GM12892 (cell line): ENCODE measurements at places on chromosomes 16 and 17.
A peak's percentile ranks its signal among the peaks of the same experiment; 100 is the strongest.

DNA sequence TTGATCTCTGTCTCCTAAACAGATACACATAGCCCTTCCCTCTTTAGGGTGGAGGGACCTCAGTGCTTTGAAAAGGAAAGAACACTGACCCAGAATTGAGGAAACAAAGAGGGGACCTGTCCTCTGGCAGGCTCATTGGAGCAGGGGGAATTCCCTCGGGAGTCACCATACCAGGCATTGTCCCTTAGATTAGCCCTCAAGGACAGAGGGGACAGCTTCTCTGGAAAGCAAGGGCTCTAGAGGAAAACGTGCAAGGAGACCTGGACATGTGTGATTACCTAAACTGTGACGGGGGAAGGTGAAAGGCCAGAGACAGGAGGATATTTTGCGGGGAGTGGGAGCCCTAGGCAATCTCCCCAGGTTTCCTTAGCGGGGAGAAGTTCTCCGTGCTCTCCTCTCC, 7.6 kb upstream of the FZD2 start:
- no peak for DNase-seq

- DNase-seq, result no peak
These were observed 42.7 kb downstream of the ATF7IP2 start for GRCh38 chr16:10428433-10429168.

GRCh38 chr16:27351989-27352388, 38.2 kb downstream of the IL4R start:
- DNase-seq, result no peak

GRCh38 chr17:57971572-57971971, 16.4 kb upstream of the CUEDC1 start:
- DNase-seq, result no peak

- DNase-seq, result no peak
These were observed 25.3 kb downstream of the USP43 start for GRCh38 chr17:9670596-9670995.

DNA sequence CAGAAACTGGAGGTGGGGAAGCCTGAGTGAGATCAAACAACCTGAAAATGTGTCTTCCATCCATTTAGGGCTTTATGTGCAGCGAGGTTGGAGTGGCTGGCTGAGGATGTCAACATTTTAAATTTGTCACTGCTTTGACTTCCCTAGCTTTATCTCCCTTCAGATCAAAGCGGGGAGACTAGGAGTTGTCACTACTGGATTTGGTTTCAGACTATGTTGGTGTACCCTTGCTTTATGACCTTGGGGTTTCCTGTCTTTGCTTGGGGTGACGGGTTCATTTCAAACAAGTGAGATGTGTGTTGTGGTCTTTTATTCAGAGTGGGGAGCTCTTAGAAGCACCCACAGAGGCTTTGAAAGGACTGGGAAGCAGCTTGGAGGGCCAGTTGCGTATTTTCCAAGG, 25.6 kb downstream of the MSI2 start:
- DNase-seq, result no peak

DNA sequence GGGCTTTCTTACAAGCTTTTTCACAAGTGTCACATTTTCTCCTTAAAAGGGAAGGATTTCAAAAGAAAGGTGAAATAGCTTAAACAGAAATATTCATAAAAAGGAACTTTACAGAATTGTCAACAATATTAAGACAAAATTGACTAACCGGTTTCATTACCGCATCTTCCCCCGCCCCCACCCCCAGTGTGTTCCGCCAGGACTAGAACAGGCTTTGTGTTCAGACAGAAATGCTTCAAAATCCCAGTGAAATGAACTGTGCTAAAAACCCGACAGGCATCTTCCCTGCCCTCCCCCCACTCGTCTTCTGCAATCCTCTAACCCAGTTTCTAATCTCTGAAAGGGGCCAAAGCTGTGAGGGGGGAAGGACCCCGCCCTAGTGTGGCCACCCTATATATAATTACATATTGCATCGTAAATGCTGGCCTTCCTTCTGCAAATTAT, 990 bp upstream of the ROGDI start:
- DNase-seq, result no peak

DNA sequence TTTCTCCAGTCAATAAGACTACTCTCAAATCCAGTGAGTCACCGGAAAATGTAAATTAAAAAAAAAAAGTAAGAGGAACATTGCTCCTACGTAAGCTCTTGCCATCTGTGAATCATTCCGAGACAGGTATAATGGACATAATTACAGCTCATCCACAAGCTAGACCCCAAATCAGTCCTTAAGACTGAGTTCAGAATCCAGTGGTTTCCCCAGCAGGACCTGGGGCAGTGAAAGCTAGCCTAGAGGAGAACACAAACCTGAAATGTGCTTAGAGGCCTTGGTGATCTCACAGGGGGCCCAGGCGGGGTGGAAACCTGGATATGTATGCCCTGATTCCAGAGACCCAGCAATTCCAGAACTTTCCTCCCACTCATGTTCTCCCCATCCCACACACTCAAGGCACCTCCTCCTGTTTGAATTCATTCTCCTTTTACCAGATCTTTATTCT, 132.0 kb downstream of the COPRS start:
- DNase-seq, result no peak

DNA sequence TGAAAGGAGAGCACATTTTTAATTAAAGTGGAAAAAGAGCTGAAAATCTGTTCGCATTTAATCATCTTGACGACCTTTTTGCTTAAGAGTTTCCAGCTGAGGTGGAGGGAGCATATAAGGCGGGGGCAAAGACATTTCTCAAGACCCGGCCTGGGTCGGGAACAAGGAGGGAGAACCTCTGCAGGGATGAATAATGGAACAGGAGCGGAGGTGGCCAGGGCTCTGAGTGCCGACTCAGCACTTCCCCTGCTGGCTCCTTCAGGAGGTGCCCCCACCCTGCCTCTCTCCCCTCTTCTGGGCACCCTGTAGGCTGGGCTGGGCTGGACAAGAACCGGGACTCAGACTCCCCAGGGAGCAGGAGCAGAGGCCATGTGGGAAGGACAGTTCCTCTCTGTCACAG, 7.9 kb upstream of the NGFR start:
- no peak for DNase-seq

- DNase-seq, result no peak
These were observed 189.4 kb downstream of the RAB11FIP4 start for GRCh38 chr17:31580706-31581490.

GRCh38 chr17:4945944-4946280, 2.4 kb downstream of the PFN1 start:
- DNase-seq, result no peak

GRCh38 chr16:11084484-11084875, 140.1 kb downstream of the CLEC16A start:
- no peak for DNase-seq

- no peak for DNase-seq
These were observed 291.1 kb downstream of the FOXL1 start for GRCh38 chr16:86869288-86870022.

DNA sequence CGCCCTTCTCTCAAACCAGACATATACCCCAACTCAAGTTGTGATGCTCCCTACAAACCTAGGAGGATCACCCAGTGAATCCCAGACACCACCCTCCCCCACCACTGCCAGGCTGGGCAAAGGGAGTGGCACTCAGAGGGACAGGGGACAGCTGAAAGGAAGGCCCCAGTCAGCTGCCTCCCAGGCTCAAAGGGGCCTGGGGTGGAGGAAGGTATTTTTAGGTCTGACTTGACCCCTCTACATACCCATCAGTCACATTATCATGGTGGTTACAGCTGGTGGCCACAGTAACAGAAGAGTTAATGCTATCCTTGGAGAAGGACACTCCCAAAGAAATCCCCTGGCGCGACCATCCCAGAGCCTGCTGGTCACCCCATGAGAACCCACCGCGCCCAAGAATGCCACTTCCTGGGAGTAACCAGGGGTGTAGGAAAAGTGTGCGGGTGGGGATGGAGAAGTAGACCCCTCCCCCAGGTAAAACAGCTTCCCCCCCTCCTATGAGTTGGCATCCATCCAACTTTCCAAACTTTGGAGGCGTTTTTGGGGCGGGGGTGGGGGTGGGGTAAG, 1.1 kb downstream of the CACNB1 start:
- no peak for DNase-seq

- DNase-seq, result no peak
These were observed 32.7 kb downstream of the ZNF207 start for GRCh38 chr17:32382526-32383223.

DNA sequence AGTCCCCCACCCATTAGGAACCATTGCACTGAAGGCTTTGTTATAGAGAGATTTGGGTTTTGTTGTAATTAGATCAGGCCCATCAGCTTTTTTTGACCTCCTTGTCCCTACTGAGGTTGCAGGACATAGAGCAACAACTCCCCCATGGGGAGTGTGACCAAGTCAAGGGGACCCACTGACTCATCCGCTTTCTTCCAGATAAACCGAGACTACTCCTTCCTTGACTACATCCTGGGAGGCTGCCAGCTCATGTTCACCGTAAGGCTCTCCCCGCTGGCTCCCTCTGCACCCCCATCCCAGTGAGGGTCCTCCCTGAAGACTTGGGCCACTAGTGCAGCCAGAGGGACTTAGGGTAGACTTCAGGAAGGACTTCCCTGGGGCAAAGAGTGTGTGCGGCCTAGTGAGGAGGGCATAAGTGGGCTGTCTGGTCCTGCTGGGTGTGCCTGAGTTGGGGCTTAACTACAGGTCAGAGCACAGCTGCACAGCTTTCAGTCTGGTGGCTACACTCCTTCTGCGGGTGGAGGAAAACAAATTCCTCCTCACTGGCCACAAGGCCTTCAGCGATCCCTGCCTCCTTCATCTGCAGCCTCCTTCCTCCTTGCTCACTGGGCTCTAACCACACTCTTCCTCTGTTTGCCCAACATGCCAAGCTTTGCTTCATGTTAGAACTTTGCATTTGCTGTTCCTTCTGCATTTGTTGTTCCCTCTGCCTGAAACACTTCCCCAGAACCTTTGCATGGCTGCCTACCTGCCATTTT, 31.0 kb downstream of the CPNE2 start:
- DNase-seq, result no peak

DNA sequence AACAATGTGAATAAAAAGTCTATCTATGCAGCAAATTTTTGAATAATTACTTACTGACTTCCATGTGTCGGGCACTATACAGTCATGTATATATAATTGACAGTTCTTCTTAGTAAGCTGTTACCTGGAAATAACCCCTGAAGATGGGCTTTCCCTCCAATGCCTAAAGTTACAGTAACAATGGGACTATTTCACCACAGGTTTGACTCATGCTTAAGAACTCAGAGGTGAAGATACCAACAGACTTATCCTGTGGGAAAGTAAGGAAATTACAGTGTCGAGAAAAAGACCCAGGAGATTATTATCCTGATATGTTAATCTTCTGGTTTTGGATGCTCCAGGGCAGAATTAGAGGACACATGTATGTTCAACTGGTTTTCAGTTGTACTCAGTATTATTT, 601.5 kb upstream of the SOX9 start:
- DNase-seq, result no peak

GRCh38 chr16:5036228-5037156, 2.8 kb upstream of the NAGPA start:
- no peak for DNase-seq

DNA sequence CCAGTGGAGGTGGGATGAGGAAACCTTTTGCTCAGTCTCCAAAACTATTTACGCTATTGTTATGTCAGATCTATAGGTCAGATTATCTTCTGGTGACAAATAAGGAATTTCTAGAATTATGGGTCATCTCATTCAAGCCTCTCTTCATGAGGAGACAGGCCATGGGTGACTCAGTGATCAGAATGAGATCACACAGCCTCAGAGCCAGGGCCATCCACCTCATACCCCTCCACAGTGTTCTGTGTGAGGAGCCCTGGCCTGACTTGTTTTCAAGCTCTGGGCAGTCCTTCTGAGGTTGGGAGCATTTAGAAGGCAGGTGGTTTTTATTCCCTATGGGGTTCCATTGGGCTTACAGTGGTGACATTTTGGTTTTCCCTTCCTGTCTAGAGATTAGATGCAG, 26.5 kb downstream of the YPEL2 start:
- DNase-seq, result no peak

GRCh38 chr17:44780161-44780560, 21.4 kb downstream of the ADAM11 start:
- DNase-seq, result no peak

GRCh38 chr17:42553161-42553818, 567 bp downstream of the HSD17B1 start:
- no peak for DNase-seq

- no peak for DNase-seq
These were observed 9.4 kb upstream of the ATP2A3 start for GRCh38 chr17:3973495-3974137.

DNA sequence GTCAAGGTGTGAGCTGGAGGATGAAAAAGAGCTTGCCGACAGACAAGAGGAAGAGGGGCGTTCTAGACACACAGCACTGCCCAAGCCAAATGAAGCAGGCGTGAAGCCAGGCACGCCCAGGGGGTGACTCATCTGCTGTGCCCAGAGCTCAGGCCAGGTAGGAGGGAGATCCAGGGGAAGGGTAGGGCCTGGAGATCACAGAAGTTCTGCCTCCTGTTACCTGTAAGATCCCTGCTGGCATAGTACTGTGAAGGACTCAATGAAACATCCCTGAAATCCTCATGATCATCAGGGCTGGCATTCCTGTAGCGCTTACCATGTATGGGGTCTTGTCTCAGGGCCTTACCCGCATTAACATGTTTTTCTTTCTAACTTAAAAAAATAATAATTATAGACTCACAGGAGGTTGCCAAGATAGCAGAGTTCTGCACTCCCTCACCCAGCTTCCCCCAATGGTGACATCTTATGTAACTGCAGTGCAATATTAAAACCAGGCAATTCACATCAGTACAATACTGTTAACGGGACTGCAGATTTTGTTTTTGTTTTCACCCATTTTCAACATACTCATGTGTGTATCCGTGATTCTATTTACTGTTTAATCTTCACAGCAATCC, 158.6 kb downstream of the XYLT1 start:
- no peak for DNase-seq

GRCh38 chr17:75498726-75499213, 16.6 kb downstream of the CASKIN2 start:
- no peak for DNase-seq

GRCh38 chr16:23119570-23119969, 29.7 kb downstream of the USP31 start:
- DNase-seq, result no peak

- DNase-seq, result peak; percentile 48
These were observed 15.7 kb downstream of the SLC52A1 start for GRCh38 chr17:5019475-5019956.

- no peak for DNase-seq
These were observed 8.0 kb upstream of the STX4 start for GRCh38 chr16:31025339-31025738.

- no peak for DNase-seq
These were observed 162.4 kb upstream of the FAM20A start for GRCh38 chr17:68763562-68763961.

- no peak for DNase-seq
These were observed 244.1 kb downstream of the PHKB start for GRCh38 chr16:47705266-47705665.

GRCh38 chr16:19555938-19556771, 652 bp downstream of the VPS35L start:
- peak; percentile 23 for DNase-seq

GRCh38 chr16:28935924-28936783, 4.4 kb downstream of the CD19 start:
- DNase-seq, result peak; percentile 91

DNA sequence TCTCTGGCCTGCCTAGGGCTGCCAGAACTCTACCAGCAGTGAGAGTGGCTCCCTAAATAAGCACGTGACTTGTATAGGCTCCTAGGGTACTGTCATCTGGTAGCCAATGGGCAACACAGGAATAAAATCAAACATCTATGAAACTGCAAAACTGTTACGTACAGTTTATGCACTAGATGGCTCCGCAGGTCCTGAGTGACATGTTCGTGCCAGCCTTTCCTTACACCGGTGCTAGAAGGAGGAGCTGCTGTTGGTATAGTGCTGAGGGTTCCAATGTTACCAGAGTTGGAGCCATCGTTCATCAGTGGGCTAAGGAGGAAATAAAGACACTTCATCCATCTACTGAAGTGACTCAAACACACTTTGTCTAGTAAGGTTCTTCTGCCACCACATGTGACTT, 63.2 kb upstream of the TRAP1 start:
- DNase-seq, result no peak
